ENCODE measurements at places on chromosomes 6 and 20.

- DNase-seq: no peak
Observed at GRCh38 chr6:18436341-18436740, 49.2 kb downstream of the RNF144B start.

GRCh38 chr6:68758559-68758958 lies 123.5 kb downstream of the ADGRB3 start:
- no peak for DNase-seq

DNA sequence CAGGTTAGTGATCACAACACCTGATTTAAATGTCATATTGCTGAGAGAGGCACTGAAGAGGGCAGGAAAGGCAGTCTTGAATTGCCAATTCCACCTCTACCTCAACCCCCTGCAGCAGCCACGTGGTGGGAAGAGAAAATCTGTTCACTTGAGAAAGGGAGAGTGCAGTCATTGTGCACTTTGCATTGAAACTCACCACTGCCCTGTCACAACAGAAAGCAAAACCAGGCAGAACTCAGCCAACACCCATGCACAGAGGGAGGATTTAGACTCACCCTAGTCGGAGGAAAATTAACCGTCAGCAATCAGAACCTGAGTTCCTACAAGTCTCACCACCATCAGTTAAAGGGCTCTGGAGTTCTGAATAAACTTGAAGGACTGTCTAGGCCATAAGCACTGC lies 1040.2 kb downstream of the HACE1 start:
- no peak for DNase-seq

DNA sequence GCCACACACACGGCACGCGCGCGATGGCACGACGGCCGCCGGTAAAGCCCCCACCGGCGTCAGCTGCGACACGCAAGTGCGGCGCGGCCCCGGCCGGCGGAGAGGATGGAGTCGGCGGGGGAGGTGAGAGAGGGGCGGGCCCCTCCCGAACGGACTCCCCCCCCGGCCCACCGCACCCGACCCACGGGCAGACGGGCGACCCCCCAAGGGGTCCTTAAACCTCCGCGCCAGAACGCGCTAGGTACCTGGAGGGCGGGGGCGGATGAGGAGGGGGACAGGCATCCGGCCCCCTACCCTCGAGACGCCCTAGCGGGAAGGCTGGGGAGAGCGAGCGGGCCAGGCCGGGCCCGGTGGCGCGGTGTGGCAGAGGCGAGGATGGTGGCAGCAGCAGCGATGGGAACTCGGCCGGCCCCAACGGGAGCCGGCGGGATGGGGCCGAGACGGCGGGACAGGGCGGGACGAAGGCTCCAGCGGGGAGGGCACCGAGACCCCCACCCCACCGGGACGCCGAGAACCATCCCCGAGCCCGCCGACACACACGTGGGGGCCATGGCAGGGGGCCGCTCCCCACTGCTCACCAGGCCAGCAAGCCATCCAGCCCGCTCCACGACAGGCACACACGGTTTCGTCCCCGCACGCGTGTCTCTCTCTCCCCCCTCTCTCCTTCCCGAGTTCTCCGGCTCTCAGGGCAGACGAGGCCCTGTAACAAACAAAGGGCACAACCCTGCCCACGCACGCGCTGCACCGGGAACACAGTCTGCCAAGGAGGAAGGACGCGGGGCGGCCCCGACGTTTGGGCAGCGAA lies 1515.4 kb upstream of the DEFB115 start:
- no peak for DNase-seq

- DNase-seq: no peak
Observed at GRCh38 chr6:142255785-142256184, 46.0 kb upstream of the ADGRG6 start.

GRCh38 chr20:57139342-57140093 lies 126.9 kb downstream of the BMP7 start:
- DNase-seq: no peak

DNA sequence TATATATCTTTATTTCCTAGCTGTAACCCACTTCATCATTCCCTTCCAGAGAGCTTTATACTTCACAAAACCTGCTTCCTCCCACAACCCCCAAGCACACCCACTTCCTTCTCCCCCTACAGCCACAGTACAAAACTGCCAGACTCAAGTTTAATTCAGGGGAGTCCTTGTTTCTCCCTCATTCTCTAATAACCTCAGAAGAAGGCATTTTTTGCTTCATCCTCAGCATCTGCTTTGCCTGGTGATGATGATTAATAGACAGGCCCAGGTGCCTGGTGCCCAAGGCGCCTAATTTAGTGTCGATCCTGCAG lies 414.3 kb downstream of the KIF16B start:
- DNase-seq: no peak

DNA sequence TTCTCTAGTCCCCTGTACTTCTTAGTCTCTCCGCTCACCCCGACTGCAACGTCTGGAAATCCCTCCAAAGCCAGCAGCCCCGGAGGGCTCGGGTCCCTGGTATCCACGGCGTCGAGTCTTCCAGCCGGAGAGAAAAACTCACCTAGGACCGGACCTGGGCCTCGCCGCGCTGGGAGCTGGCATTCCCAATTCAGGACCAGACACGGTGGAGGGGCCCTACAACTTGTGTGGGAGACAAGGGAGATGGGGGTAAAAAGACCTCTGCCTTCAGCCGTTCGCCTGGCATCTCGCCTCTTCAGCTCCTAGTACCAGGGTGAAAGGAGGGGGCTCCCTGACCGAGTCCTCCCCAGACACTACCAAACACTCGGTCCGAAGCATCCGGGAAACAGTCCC lies 64.3 kb downstream of the GPX5 start:
- no peak for DNase-seq

- DNase-seq: no peak
Observed at GRCh38 chr6:160071805-160072690, 49.6 kb upstream of the SLC22A1 start.

DNA sequence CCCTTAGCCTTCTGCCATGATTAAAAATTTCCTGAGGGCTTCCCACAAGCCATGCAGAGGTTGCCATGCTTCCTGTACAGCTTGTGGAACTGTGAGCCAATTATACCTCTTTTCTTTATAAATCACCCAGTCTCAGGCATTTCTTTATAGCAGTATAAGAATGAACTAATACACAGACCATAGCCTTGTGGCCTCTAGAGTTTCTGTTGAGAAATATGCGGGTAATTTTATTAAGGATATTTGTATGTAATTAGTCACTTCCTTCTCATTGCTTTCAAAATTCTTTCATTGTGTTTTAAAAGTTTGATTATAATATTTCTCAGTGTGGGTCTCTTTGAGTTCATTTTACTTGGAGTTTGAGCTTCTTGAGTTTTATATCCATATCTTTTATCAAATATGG lies 484.9 kb downstream of the COL12A1 start:
- no peak for DNase-seq

- no peak for DNase-seq
Observed at GRCh38 chr6:193773-194310, 98.4 kb upstream of the DUSP22 start.

GRCh38 chr6:134686071-134686470 lies 263.8 kb downstream of the ALDH8A1 start:
- DNase-seq: no peak

DNA sequence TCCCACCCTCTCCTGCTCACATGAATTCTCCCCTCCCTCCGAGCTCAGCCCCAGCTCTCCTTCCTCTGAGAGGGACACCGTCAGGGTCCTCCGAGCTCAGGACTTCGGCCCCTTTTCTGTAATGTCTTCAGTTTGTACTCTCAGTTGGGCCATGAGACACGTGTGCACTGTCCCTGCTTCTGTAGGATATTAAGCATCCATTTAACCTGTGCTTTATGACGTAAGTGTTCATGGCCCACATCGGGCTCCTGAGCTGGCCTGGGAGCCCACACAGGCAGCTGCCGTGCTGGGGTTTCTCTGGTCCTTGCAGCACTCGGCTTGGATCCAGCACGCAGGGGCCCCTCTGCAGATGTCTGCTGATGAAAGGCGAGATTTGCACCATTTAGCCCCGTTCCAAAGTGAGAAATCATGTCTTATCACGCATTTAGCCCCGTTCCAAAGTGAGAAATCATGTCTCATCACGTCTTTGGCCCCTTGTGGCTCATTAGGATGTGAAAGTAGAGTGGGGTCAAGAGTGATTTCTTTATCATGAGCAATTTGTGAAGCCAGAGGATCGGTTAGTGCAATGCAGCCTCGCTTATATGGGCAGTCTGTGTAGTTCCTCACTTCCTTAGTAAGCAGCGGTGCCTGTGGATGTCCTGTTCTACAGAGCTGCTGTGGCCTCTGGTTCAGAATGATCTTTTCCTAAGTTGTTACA lies 25.3 kb downstream of the DUSP22 start:
- no peak for DNase-seq

- DNase-seq: no peak
Observed at GRCh38 chr6:53647462-53648094, 18.0 kb downstream of the KLHL31 start.

- no peak for DNase-seq
Observed at GRCh38 chr6:134750669-134751068, 199.2 kb downstream of the ALDH8A1 start.

DNA sequence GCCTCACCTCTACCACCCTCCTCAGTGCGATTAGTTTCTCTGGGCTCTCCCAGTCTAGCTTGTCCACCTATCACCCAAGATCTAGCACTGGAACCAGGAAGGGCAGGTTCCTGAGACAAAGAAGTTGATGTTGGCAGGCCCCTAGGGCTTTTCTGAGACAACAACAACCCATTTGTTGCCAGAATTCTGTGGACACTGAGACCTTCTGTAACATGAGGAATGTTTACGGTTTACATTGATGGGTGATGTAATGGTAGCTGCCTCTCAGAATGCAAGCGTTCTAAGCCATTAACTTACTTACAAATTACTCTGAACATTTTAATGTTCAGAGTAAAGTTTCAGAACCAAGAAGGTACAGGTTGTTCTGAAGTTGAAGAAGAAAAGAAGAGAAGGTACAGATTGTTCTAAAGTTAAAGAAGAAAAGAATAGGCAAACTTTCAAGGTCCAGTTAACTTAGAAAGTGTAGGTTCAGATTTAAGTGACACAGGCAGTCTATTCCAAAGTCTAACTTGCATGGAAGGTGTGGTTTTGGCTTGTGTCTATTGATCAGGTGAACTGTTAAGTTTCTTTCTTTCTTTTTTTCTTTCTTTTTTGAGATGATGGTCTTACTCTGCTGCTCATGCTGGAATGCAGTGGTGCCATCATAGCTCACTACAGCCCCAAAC lies 3.7 kb upstream of the MED23 start:
- DNase-seq: no peak

GRCh38 chr6:2560917-2561698 lies 189.6 kb downstream of the MYLK4 start:
- DNase-seq: no peak

GRCh38 chr6:45531999-45532595 lies 154.4 kb upstream of the SUPT3H start:
- no peak for DNase-seq

DNA sequence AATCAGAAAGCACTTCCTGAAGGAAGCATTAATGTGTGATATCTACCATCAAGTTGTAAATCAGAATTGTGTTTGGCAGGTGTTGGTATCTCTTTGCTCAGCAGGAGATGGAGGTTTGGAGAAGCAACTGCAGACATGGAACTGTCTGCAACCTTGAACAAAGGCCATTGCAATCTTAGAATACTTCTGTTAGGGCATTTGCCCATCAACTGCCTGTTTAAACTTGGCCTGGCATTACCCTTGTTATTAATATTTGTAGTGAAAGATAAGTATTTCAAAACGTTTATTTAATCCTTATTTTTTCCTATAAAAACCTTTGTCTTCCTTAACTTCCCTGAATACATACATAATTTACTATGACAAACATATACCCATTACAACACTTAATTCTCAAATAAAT lies 14.1 kb downstream of the GSTA5 start:
- no peak for DNase-seq

- no peak for DNase-seq
Observed at GRCh38 chr6:128657181-128657580, 136.8 kb upstream of the PTPRK start.

DNA sequence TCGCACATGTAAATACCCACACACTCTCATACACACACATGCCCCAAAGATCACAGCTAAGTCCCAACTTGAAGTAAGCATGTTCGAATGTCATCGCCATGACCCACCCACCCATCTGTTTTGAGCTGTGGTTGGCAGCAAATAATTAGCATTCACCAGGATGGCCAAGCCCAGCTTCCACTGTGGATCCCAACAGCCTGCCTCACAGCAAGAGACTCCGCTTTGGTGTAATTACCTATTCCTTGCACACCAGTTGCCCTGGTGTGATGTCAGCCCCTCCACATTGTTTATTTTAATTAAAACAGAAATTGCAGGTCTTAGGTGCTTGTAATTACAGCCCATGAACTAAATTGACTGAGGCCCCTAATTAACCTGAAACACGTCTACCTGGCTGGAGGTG lies 81.1 kb downstream of the MAFB start:
- DNase-seq: no peak

DNA sequence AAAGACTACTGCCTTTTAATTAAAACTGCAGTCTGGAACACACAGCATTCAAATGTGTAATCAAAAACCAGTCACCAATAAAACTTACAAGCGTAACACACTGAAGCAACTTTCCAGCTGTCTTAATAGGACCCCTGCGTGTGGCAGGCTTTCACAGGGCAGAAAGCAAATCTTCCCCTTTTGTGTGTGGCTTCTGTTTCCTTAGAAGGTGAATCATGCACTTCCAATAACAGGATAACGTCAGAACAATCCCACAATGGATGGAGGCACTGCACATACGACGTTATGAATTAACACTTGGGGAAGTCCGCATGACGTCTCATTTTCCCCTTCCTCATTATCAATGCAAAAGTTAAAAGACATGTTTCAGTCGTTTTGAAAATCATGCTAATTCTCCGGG lies 44.8 kb downstream of the INSM1 start:
- no peak for DNase-seq

GRCh38 chr20:12679447-12679846 lies 329.3 kb upstream of the SPTLC3 start:
- no peak for DNase-seq

GRCh38 chr6:28817808-28818145 lies 106.0 kb downstream of the TRIM27 start:
- no peak for DNase-seq
